ENCODE measurements at places on chromosomes 3 and 15.

- H3K4me1 ChIP-seq: peaks cover 13% of the 10 kb centered on the region
- no peaks in the 10 kb centered on the region for H3K27me3 ChIP-seq
- H3K4me3 ChIP-seq: peak overlapping the region; percentile 81
- peaks cover 1% of the 10 kb centered on the region for H3K36me3 ChIP-seq
- no peak for DNase-seq
Observed at GRCh38 chr3:120093119-120093910, 932 bp downstream of the GSK3B start.

DNA sequence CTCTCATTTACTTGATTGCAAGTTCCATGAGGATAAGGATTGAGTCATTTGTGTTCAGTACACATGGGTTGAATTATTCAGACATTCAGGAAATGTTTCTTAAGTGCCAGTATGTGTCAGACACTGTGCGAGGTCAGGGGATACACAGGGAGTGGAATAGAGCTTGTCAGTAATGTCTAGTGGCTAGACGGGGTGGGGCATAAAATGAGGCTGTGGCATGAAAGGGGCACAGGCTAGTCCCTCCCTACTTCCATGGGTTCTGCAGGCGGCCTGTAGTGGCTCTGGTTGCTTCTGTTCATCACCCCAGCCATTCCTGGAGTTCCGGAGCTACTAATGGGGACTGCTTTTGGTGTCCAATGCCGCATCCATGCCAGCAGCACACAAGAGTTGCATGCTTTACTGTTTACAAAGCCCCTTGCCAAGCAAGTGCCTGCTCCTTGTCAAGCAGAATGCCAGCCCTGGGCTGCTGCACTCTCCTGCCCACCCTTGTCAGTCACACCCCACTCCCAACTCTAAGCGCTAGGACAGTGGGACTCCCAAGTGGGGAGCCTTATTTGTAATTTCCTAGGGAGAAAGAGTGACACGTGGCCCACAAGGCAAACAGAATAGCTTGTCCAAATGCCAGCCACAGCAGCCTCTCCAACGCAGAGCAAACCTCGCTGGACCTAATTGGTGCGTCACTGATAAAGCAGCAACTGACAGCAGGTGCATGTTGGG is 70.8 kb downstream of the RAB11A start:
- H3K4me3 ChIP-seq: no peak overlapping the region
- no peaks in the 10 kb centered on the region for H3K27me3 ChIP-seq
- no peak for DNase-seq
- no peak overlapping the region for H3K27ac ChIP-seq

- H3K4me1 ChIP-seq: no peaks in the 10 kb centered on the region
- H3K27ac ChIP-seq: no peak overlapping the region
- no peak overlapping the region for H3K4me3 ChIP-seq
- no peaks in the 10 kb centered on the region for H3K36me3 ChIP-seq
Observed at GRCh38 chr3:124928333-124929202, 6.0 kb downstream of the MUC13 start.

GRCh38 chr3:110810356-110810755 is 261.3 kb upstream of the NECTIN3 start:
- no peak for DNase-seq
- H3K36me3 ChIP-seq: no peaks in the 10 kb centered on the region
- no peak overlapping the region for H3K27ac ChIP-seq
- H3K27me3 ChIP-seq: no peaks in the 10 kb centered on the region
- H3K4me3 ChIP-seq: no peak overlapping the region

DNA sequence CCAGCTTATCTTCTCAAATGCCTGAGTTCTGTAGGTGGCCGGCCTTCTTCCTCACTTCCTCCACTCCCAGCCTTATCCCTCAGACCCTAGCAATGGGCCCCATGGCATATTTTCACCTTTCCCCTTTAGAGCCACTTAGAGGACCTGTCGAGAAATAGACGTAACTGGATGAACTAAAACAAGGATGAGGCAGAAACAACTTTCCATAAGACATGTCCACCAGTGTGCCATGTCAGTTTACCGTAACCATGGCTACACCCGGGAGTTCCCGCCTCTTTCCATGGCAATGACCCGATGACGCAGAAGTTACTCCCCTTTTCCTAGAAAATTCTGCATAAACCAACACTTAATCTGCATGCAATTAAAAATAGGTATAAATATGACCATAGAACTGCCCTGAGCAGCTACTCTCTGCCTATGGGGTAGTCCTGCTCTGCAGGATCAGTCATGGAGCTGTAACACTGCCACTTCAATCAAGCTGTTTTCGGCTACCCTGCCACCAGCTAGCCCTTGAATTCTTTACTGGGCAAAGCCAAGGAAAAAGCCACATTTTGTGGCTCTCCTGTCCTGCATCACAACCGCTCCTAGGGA is 55.1 kb upstream of the ZBTB38 start:
- H3K4me3 ChIP-seq: no peak overlapping the region
- H3K36me3 ChIP-seq: no peaks in the 10 kb centered on the region
- peaks cover 17% of the 10 kb centered on the region for H3K4me1 ChIP-seq
- H3K27me3 ChIP-seq: no peaks in the 10 kb centered on the region
- H3K27ac ChIP-seq: no peak overlapping the region

- H3K27me3 ChIP-seq: peaks cover 26% of the 10 kb centered on the region
- peak overlapping the region; percentile 37 for H3K4me3 ChIP-seq
- no peak for DNase-seq
- no peaks in the 10 kb centered on the region for H3K36me3 ChIP-seq
- H3K4me1 ChIP-seq: peaks cover 14% of the 10 kb centered on the region
- H3K27ac ChIP-seq: no peak overlapping the region
Observed at GRCh38 chr15:76060118-76060989, 569 bp downstream of the TMEM266 start.

DNA sequence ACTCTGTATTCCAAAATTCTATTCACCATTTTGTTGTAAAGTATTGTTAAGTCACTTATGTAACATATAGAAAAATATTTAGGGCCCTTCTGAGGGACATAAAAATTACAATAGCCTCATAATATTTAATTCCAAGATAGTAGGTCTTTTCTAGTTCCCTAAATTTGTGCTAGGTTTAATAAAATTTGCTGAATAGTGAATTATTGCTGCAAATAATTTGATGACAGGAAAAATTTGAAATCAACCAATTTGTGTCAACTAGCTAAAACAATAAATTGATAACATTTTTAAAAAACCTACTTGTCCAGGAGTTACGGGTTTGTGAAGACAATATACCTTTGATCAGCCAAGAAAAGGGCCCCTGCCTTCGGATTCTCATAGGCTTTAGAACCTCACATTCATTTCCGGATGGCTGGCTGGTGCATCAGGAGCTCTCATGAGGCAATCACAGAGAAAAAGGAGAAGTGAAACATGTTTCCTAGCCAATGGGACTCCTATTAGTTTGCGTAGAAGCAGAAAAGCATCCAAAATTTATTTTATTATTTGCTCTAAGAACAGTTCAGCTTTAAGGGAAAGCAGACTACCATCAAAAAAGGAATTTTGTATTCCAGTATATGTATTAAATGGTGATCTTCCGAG is 177.2 kb downstream of the LRRC3B start:
- no peak for DNase-seq
- no peaks in the 10 kb centered on the region for H3K4me1 ChIP-seq
- no peaks in the 10 kb centered on the region for H3K27me3 ChIP-seq
- no peak overlapping the region for H3K27ac ChIP-seq
- H3K36me3 ChIP-seq: no peaks in the 10 kb centered on the region

DNA sequence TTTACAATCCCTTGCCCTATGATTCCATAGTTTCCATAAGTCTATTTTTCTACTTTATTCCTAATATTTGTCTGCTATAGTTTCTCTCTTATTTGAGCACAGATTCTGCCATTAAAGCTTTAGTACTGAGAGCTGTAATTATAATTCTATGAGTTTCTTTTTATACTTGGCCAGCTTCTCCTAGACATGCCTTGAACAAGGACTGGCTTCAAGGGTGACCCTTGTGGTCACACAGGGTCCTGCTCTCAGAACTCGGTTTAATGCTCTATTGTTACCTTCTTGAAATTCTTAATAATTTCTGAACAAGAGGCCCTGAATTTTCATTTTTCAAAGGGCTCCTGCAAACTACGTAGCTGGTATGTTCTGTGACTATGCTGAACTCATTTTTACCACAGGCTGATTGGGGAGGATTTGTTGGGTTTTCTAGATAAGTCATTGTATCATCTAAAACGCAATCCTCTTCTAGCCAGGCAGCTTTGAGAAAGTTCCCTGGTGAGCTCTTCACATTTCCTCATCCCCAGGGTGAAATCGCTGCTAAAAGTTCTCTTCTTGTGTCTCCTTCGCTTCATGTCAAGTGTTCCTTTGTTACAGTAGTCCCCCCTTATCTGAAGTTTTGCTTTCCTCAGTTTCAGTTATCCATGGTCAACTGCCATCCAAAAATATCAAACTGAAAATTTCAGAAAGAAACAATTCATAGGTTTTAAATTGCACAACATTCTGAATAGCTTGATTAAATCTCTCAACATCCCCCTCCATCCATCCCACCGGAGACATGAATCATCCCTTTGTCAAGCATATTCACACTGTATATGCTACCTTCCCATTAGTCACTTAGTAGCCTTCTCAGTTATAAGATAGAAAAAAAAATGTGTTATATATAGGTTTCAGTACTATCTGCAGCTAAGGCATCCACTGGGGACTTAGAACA is 12.6 kb upstream of the PLCL2 start:
- H3K36me3 ChIP-seq: no peaks in the 10 kb centered on the region
- H3K4me3 ChIP-seq: no peak overlapping the region
- no peak overlapping the region for H3K27ac ChIP-seq
- DNase-seq: no peak
- no peaks in the 10 kb centered on the region for H3K27me3 ChIP-seq

GRCh38 chr3:112395181-112395895 is 62.4 kb downstream of the CD200 start:
- H3K27ac ChIP-seq: no peak overlapping the region
- H3K4me3 ChIP-seq: no peak overlapping the region
- no peaks in the 10 kb centered on the region for H3K27me3 ChIP-seq
- peaks cover 12% of the 10 kb centered on the region for H3K4me1 ChIP-seq
- DNase-seq: no peak
- no peaks in the 10 kb centered on the region for H3K36me3 ChIP-seq

GRCh38 chr3:117105686-117106085 is 396.1 kb downstream of the TUSC7 start:
- no peaks in the 10 kb centered on the region for H3K27me3 ChIP-seq
- no peak overlapping the region for H3K27ac ChIP-seq
- no peak overlapping the region for H3K4me3 ChIP-seq
- no peak for DNase-seq

DNA sequence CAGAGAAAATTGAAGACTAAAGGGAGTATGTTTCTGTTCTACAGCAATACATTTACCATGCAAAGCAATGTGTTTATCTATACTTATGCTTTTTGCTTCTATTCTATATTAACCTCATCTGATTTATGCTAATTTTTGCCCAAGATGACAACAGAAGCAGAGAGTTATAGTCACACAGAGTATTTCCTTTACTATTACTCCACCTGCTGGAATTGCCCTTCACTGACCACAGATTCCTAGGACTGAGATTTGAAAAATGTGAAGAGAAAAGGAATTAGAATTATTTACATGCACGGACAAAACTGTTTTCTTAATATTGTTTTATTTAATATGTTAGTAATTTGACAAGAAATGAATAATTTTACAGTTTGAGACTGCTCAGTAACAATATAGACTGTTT is 745.6 kb downstream of the VGLL3 start:
- DNase-seq: no peak
- H3K27ac ChIP-seq: no peak overlapping the region
- no peaks in the 10 kb centered on the region for H3K36me3 ChIP-seq
- no peak overlapping the region for H3K4me3 ChIP-seq

DNA sequence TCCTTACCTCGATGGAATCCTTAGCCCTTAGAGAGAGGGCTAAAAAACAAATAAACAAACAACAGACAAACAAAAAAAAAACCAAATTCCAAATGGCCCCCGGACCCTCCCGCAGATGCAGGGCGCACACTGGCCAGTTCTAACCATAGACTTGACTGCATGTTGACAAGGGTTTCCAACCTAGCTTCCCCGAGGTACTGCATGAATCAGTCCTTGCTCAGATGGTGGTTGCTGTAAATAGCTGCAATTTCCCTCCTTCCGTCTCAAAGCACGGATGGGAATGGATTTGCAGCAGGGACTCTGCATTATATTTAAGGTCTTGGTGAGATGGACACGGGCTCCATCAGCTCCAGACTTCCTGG is 162.8 kb downstream of the CD47 start:
- H3K4me3 ChIP-seq: peak overlapping the region; percentile 90
- peak; percentile 9 for DNase-seq
- peaks cover 20% of the 10 kb centered on the region for H3K27me3 ChIP-seq
- peaks cover 13% of the 10 kb centered on the region for H3K4me1 ChIP-seq
- H3K36me3 ChIP-seq: no peaks in the 10 kb centered on the region

- H3K4me3 ChIP-seq: no peak overlapping the region
- H3K36me3 ChIP-seq: peaks cover 33% of the 10 kb centered on the region
- H3K27ac ChIP-seq: no peak overlapping the region
- no peaks in the 10 kb centered on the region for H3K27me3 ChIP-seq
Observed at GRCh38 chr3:14467814-14468620, 65.6 kb downstream of the SLC6A6 start.

DNA sequence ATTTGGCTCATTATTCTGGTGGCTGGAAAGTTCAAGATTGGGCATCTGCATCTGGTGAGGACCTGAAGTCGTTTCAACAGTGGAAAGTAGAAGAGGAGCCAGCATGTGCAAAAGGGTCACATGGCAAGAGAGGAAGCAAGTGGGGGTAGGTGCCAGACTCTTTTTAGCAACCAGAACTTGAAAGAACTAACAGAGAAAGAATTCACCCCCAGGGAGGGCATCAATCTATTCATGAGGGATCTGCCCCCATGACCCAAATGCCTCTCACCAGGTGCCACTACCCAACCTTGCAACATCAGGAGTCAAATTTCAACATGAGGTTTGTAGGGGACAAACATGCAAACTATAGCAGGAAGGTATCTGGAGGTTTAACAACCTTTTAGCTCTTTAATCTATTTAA is 10.3 kb upstream of the RYK start:
- no peak for DNase-seq
- no peak overlapping the region for H3K4me3 ChIP-seq
- H3K27me3 ChIP-seq: peaks cover 4% of the 10 kb centered on the region

DNA sequence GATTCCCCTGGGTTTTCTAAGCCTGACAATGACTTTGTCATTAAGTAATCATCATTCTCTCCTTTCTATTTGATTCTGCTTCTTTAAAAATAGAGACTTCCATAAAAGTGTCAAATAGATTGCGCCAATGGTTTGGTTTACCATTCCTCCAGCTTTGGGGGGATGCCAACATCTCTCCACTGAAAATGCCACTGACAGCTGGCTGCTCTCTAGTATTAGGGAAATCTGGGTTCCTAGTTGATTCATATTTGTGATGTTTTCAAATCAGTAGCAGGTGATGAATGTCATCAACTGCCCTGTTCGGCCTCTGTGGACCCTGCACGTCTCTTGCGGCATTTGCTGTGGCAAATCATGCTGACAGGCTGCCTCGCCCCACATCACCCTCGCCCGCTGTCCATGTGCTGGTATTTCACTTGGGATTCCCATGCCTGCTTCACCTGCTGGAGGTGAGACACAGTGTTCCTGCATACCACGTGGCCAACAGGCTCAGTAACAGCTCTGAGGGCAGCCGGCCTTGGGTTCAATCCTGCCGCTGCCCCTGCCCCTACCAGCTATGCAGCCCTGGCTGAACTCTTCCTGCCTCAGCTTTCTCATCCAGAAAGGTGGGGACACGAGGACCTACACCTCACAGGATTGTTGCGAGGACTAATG is 28.1 kb downstream of the ZXDC start:
- peaks cover 43% of the 10 kb centered on the region for H3K36me3 ChIP-seq
- no peak for DNase-seq
- no peak overlapping the region for H3K27ac ChIP-seq
- H3K4me3 ChIP-seq: no peak overlapping the region
- H3K27me3 ChIP-seq: no peaks in the 10 kb centered on the region
